MM.1S (cell line): ENCODE measurements at places on chromosomes 5 and 9.

DNA sequence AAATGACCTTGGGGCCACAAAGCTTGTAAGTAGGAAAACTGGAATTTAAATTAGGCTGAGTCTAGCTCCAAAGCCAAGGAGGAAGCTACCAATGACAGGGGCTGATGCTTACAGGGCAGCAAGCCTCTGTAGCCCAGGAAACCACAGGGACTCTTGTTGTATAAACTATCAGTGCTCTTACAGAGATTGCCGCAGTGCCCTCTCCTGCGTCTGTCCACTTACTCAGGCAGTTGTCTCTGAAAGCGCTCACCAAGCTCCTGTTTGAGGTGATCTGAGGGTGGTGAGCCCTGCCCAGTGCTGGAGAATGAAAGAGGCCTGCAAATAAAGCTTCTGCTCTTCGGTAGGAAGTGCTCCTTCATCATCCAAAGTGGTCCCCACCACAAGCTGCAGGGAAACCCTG lies 498.8 kb downstream of the ARHGEF28 start:
- DNase-seq: no peak

- DNase-seq: no peak
Measured at GRCh38 chr5:2531318-2531717, 220.2 kb downstream of the IRX2 start.

GRCh38 chr5:82820961-82821845 lies 256.0 kb downstream of the TMEM167A start:
- DNase-seq: peak; percentile 85

DNA sequence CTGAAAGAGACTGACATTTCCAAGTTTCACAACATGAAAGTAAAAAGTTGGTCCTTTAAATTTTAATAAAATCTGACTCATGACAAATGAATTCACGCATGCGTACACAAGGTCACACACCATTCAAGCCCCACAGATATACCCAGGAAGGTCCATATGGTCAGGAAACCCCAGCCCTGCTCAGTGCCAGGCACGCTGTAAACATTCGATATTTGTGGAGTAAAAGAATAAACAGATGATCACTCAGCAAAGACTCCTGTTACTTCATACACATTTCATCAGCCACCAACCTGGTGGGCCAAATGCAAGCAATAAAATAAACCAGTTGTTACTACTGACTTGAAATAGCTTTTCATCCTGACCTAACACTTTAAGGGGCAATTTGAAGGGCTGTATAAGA lies 158.0 kb upstream of the RETREG1 start:
- no peak for DNase-seq

DNA sequence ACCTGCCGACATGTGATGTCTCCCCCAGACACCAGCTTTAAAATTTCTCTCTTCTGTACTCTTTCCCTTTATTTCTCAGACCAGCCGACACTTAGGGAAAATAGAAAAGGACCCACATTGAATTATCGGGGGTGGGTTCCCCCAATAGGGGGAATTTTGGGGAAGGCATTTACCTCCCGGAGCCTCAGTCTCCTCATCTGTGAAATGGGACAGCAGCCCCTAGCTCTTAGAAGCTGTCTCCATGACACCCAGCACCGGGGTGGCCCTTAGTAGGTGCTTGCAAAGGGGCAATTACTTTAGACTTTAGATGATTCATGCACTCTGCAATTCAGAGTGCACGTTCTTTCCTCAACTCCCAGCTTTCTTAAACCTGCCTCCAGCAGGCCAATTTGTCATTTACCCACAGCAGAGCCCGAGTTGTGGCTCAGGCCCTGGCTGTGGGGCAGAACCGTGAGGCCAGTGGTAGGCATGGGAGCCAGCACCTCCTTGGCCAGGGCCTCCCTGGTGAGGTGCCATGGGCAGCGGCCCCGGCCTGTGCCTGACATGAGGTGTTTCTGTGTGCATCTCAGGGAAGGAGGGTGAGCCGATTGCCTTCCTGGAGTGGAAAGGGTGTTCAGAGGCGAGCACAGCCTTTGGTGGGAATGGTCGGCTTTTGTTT lies 51.7 kb downstream of the SH3PXD2B start:
- DNase-seq: no peak

- DNase-seq: no peak
Measured at GRCh38 chr5:135886136-135886535, 9.5 kb downstream of the IL9 start.

GRCh38 chr5:15525703-15526275 lies 25.8 kb downstream of the FBXL7 start:
- no peak for DNase-seq

GRCh38 chr9:127554966-127555839 lies 56.9 kb upstream of the STXBP1 start:
- DNase-seq: no peak

GRCh38 chr5:171506951-171507350 lies 87.5 kb downstream of the FGF18 start:
- no peak for DNase-seq

GRCh38 chr9:88197781-88198340 lies 59.6 kb upstream of the SPATA31C2 start:
- no peak for DNase-seq

GRCh38 chr5:140868721-140869554 lies at the start of gene PCDHA11:
Gene PCDHA11 (plus strand): TSS chr5:140868957. CDS start chr5:140869104, 147 bp downstream.
- peak; percentile 69 for DNase-seq

GRCh38 chr5:180330810-180331646 lies 22.1 kb downstream of the GFPT2 start:
- DNase-seq: no peak

- DNase-seq: no peak
Measured at GRCh38 chr5:126752081-126752785, 24.7 kb upstream of the LMNB1 start.

DNA sequence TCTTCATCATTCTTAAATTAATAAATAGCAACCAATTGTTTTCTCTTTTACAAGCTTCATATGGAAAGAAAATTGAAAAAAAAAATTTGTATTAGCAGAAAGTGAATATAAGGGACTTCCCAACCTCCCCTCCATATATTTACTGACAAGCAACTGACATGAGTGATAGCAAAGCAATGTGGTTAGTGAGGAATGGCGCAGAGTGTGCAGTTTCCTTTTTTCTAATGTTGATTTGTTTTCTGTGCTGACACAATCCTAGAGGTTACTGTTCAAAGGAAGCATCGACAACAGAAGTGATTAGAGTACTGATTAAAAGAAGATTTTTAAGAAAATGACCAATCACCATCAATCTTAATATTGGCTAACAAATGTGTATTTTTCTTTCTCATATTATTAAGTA lies 1.7 kb upstream of the PTGER4 start:
- DNase-seq: peak; percentile 65

GRCh38 chr9:27861887-27862286 lies 288.6 kb upstream of the C9orf72 start:
- DNase-seq: peak; percentile 88

GRCh38 chr9:114070188-114071103 lies 7.7 kb downstream of the AMBP start:
- no peak for DNase-seq

DNA sequence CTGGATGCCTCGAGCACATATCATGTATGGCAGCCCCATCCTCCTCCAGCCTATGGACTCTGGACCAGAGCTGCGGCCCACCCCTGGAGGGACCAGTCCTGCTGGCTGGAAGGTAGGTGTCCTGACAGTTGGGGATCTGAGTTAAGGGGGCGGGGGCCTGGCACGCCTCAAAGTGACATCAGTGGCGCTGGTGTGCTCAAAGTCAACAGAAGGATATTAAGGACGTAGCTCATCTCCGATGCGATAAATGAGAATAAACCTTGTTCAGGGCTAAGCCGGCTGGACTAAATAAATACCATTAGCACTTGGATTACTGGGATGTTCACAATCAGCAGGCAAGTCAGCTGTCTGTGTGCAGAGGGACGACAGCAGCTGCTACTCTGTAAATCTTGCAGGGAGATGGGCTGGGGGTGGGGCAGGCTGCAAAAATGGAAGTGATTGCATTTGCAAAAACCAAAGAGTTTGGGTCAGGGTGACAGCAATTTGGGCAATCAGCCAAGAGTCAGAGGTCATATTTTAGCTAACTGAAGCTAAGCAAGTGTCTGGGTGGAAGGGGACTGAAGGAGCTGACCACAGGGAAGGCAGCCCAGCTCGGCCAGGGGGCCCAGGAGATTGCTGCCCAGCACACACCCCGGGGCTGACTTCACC lies 80.0 kb upstream of the LRRTM2 start:
- no peak for DNase-seq

DNA sequence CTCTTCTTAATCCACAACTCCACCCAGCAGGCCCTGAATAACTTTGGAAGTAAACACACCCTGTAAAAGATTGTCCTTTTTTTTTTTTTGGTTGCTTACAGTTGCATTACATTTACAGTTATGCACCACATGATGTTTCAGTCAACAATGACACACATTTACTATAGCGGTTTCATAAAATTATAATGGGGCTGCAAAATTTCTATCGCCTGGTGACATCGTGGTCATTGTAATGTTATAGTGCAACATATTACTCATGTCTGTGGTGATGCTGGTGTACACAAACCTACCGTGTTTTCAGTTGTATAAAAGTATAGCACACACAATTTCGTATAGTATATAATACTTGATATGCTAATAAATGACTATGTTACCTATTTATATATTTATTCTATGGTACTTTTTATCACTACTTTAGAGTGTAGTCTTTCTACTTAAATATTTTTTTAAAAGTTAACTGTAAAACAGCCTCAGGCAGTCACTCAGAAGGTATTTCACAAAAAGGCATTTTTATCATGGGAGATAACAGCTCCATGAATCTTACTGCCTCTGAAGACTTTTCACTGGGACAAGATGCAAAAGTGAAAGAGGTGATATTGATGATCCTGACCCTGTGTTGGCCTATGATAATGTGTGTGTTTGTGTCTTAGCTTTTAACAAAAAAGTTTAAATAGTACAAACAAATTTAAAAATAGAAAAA lies 695.4 kb upstream of the CDH18 start:
- DNase-seq: no peak

GRCh38 chr5:66710557-66711088 lies 114.4 kb downstream of the MAST4 start:
- DNase-seq: no peak

DNA sequence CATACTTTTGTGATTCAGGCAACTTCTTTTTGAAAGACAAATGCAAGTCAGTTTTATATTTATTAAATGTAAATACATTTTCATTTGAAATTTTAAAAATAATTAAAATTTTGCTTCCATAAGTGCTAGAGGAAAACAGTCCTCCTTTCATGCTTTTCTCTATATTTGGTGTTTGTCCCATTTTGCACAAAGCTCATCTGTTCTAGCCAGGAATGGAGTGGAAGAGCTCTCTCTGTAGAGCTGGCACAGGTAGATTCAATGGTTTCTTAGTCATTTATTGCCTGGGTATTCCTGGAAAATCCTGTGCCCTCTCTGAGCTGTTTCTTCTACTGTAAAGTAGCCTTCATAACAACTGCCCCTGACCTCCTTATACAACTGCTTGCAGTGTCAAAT lies 267.6 kb upstream of the HAPLN1 start:
- no peak for DNase-seq

GRCh38 chr9:131735238-131736128 lies 4.4 kb downstream of the RAPGEF1 start:
- DNase-seq: no peak

DNA sequence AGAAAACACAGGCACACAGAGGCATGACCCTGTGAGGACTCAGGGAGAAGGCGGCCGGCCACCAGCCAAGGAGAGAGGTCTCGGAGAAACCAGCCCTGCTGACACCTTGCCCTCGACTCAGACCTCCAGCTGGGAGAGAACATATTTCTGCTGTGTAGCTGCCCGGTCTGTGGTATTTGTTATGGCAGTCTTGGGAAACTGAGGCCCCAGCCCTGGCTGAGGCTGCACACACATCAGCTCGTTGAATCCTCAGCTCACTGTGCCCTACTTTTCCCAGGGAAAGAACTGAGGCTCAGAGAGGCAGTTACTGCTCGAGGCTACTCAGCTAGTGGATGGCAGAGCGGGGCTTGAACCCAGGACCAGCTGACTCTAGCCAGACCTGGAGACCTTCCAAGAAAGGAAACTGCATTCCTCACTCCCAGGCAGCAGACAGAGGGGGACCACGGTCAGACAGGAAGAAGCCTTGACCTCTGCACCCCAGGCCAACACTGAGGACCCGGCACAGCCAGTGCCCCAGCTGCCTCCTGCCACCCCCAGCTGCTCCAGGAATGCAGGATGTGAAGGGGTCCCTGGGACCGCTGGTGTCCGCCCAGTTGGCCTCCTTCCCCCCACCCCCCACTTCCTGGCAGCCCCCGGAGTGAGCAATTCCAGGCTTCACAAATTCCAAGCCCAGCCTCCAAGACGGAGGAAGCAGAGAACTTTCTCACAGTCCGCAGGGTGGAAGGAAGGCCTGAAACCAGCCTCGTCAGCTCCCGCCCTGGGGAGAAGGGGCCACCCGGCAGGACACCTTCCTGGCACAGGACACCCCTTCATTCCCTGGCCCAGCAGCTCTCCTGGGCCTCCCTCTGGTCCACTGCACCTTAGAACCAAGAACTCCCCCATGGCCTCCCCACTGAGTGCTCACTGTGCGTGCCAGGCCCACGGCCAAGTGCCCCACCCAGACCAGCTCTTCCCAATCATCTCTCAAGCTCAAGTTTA lies 69.9 kb downstream of the LRSAM1 start:
- DNase-seq: no peak

DNA sequence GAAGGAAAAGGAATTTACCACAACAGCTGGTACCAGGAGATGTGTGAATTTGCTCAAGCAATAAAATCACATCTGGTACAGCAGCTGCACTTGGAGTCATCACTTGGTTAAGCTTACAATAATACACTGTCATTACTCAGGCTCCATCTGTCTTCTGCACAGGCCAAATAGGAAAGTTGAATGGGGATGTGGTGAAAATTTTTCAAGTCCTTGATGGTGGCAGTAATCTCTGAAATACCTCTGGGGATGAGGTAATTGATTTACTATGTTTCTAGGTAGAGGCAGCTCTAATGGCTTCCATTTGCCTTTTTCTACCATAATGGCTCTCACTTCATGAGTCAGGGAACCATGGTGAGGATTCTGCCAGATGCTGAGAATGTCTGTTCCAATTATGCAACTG lies 206.8 kb upstream of the ATP10B start:
- DNase-seq: no peak

- DNase-seq: no peak
Measured at GRCh38 chr5:143199161-143199560, 204.3 kb downstream of the NR3C1 start.
